ENCODE measurements at places on chromosomes 11 and 22.

- no peak for DNase-seq
Measured at GRCh38 chr11:68632802-68633201, 51.5 kb upstream of the GAL start.

DNA sequence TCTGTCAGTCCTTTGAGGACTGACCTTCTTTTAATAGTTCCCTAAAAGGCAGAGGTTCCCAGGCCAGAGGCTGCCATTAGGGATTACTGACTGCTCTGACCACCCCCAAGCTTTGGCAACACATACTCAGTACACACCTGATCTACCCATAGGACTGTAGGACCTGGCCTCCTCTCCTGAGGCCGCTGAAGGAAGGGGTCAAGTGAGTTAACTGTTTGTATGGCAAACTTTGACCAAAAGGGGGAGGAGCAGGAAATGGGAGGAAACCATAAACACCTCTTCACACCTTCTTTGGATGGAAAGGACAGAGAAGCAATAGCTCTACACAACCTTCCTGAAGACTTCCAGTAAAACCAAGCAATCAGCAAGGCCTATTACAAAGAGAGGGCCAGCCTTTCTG, 104.0 kb downstream of the APOL5 start:
- DNase-seq: no peak

GRCh38 chr11:117861151-117862018, 15.1 kb downstream of the FXYD6 start:
- DNase-seq: no peak

DNA sequence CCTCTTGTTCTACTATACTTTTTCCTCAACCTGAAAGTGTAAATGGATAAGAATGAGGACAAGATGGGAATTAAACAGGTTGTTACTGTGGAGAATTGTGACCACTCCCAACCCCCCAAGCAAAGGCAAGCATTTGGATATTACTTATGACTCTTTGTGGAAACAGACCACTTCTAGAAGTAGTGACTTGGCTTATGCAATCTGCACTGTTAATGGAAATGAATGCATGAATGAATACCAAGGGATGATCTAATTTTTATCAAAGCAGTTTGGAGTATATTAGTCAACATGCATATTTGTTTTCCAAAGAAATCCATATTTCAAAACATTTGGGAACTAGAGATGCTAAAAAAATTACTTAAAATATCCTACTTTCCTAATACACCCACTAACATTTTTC, 35.3 kb downstream of the AMOTL1 start:
- DNase-seq: no peak

DNA sequence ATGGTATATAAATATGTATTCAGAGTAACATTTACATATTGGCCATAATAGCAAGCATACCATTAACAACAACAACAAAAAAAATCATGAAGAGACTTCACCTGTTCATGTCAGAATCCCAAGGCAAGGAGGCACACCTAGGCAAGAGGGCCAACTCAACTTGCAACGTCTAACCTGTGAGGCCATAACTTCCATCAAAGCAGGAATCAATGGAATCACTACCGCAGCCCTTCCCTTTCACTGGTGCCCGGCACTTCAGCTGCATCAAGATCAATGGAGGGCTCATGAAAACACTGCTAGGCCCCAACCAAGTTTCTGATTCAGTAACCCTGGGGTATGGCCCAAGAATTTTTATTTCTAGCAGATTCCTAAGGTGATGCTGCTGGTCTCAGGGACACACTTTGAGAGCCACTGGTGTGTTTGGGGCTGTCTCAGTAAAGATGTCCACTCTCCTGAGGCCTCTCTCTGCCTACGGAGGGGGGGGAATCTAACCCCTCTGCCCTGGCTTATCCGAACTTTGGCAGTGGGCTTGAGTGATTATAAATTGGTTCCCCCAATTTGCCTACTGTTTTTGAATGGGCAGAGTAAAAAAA, 8.0 kb downstream of the ZFTA start:
- no peak for DNase-seq

- no peak for DNase-seq
Measured at GRCh38 chr22:39311592-39312400, 7.6 kb downstream of the RPL3 start.

DNA sequence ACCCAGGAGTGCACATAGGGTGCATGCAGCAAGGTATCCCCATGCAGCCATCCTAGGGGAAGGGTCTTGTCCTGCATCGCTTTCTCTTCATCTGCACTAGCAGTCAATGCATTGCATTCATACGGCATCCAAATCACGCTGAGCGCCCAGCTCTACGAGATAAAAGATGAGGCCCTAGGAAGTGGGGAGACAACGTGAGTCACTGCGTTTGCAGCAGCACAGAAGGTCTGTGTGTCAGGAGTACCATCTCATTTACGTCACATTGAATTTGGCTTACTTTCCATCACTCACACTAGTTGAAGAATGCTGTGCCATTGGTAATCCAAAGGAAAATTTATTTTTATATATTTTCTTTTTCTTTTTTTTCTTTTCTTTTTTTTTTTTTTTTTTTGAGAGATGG, 2.5 kb upstream of the ST14 start:
- DNase-seq: no peak

DNA sequence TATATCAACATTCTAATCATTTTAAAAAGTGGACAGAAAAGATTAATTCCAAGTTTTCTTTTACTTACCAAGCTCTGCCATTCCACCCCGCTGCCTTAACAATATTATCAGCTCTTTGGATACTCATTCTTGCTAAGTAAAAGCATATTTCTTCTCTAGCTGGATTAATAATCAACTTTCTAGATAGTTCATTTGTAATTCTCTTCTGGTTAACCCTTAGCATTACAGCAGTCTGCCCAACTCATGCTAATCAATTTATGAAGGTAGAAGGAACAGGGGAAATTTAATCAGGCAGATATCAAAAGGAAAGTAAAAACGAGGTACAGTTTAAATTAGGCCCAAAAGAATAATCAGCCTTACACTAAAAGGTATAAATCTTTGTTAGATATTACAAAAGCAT, 41.0 kb upstream of the SOX6 start:
- no peak for DNase-seq

- DNase-seq: no peak
Measured at GRCh38 chr11:68115285-68115684, 5.9 kb downstream of the CHKA start.

DNA sequence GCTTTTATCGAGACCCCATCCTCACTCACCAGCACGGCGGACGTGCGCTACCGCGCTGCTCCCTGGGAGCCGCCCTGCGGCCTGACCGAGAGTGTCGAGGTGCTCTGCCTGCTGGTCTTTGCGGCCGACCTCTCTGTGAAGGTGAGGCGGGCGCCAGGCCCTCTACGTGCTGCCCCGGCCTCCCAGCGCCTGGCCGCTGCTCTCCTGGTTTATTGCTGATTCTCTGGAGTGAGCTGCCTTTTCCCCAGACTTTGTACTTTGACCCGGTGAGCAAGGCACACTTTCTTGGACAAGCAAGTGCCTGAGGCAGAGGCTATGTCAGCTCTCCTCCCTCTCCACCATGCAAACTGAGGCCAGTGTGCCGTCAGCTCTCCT, 6.5 kb downstream of the TPCN2 start:
- DNase-seq: no peak

- no peak for DNase-seq
Measured at GRCh38 chr11:33320016-33320813, 63.0 kb downstream of the HIPK3 start.

- no peak for DNase-seq
Measured at GRCh38 chr22:32617903-32618302, 143.3 kb downstream of the FBXO7 start.

DNA sequence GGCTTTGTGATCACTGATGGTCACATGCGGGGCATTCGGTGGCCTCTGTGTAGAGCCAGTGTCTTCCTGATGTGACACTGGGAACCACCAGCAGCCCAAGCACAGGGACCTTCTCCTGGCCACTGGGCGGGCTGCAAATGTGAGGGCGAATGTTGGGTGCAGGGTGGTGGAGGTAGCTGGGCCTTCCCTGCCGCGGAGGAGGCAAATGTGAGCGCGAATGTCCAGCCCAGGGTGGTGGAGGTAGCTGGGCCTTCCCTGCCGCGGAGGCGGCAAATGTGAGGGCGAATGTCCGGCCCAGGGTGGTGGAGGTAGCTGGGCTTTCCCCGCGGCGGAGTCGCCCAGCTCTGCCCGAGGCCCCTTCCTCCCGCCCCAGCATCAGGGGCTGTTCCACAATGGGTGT, 23.3 kb downstream of the PTDSS2 start:
- DNase-seq: no peak

- no peak for DNase-seq
Measured at GRCh38 chr11:859394-860131, 16.9 kb downstream of the TSPAN4 start.

DNA sequence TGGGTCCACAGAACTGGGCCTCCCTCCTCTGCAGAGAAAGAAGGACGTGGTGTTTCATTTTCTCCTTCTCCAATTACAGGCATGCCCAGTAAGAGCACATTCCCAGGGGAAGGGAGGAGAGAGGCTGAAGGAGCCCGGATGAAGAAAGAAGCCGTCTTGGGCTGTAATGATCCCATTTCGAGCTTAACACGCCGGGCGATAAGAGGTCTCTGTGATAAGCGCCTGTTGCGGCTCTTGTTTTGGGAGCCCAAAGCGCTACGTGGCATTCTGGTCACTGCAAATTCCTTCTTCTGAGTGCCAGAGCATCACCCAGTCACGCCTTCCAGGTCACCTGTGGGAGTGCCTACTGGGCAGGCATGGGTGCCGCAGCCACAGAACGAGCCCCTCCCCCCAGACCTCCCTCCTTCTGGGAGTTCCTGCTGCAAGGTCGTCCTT, 57.5 kb downstream of the ANO1 start:
- DNase-seq: no peak

DNA sequence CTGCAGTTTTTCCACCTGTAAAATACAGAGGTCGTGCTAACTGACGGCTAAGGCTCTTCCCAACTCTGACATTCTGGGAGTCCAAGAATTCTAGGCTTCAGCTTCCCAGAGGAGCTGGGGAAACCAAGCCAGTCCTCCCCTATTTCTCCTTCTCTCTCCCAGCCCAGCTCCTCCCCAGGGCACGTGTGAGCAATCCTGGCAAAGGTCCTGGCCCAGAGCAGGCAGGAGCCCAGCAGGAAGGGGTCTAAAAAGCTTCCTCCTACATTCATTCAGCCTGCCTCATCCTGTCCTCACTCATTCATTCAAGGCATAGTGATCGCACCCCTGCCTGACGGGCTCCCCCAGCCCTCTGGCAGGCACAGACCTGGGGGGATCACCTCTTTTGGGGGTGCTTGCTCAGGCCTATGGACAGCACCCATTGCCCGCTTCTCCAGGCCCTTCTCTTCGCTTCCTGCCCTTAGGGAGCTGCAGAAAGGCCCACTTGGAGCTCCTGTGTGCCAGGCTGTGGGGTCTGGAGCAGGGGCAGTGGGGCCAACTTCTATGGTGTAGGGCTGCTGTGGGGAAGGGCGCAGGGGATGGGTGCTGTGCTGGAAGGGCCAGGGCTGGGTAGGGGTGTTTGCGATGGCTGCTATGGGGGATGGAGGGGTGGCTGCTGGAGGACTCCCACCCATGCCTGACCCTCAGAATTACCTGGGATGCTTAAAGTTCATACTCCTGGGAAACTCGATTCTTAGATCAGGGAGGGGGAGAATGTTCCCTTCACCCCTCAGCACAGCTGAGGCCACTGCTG, 9.8 kb downstream of the KCNC1 start:
- no peak for DNase-seq

DNA sequence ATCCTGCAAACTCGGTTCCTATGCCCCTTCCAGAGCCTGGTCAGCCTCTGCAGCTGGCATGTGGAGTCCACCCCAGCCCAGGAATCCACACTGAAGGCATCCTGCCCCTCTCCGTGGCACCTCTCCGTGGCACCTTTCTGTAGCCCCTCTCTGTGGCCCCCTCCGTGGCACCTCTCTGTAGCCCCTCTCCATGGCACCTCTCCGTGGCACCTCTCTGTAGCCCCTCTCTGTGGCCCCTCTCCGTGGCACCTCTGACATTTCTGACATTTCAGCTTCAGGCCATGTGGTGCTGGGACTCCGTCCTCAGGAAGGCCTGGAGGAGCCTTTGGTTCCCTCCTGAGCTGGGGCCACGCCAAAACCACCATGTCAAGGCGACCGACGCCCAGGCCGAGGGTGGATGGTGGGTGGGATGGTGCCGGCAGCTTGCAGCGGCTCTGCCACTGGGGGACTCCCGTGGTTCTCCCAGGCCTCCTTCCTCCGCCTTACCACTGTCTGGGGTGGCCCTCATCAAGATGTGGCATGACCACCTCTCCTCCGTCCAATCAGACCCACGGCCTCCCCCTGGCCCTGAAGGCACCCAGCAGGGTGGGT, 1518.5 kb downstream of the BRD1 start:
- DNase-seq: no peak

GRCh38 chr11:6856871-6857270, 6.0 kb upstream of the OR10A2 start:
- DNase-seq: no peak

GRCh38 chr11:17753153-17753552, 18.6 kb downstream of the KCNC1 start:
- DNase-seq: no peak

DNA sequence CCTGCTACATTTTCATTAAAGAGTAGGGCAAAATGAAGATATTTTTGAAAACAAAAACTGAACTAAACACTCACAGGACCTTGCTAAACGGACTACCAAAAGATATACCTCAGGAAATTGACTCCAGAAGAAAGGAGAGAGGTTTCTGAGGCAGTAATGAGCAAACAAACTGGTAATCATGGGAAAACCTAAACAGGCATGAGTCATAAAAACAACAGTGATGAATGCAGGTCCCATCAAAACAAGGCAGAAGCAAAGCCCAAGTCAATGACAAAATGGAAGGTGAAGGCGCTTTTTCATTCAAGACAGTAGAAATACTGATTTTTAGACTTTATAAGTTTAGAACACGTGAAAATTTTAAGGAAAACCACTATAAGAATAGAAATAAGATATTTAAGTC, 104.5 kb downstream of the EFCAB6 start:
- DNase-seq: no peak

DNA sequence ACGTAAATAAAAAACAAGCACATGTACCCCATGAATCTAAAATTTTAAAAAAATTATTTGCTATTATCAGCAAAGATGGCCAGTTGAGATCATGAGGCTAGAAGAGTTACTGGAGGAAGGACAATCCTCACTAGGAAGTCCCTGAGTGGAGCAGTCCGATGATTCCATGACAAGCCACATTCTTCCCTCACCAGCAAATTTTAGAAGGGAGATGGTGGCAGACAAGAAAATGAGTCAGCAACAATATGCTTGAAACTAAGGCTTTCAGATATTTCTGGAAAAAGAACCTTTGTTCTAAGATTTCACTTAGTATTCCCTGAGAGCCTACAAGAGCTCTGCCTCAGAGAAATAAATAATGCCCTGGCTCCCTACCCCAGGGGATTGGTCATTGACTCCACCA, 34.9 kb downstream of the P4HA3 start:
- DNase-seq: no peak

- no peak for DNase-seq
Measured at GRCh38 chr11:68471360-68472340, 11.1 kb downstream of the PPP6R3 start.

GRCh38 chr22:43931771-43932170, 8.2 kb downstream of the PNPLA3 start:
- DNase-seq: no peak

- no peak for DNase-seq
Measured at GRCh38 chr11:129277198-129277843, 85.2 kb upstream of the ARHGAP32 start.

- no peak for DNase-seq
Measured at GRCh38 chr11:79705648-79706047, 264.8 kb upstream of the TENM4 start.

GRCh38 chr22:45281010-45281409, 3.7 kb upstream of the UPK3A start:
- DNase-seq: no peak

Measured in stimulated activated CD8-positive, alpha-beta memory T cell treated with anti-CD3 and anti-CD28 coated beads, Interleukin-12 subunit alpha, Interleukin-12 subunit beta, amount 100 ng/mL, for 4 hours (primary cell).